Mammary epithelial cell (primary cell): ENCODE measurements at places on chromosomes 3 and 15. TPM values are rescaled to one million over a fixed set of nuclear protein-coding genes. Genes with fewer than 3 reads are reported as not detected.

P2RY1 gene
- polyA plus RNA-seq = 0.12 TPM

SI gene
- not detected for polyA plus RNA-seq

PRR20G gene
- not detected for polyA plus RNA-seq

SH2D7 gene
- not detected for polyA plus RNA-seq

DCLK3 gene
- not detected for polyA plus RNA-seq

CFAP92 gene
- 0.29 TPM for polyA plus RNA-seq

DNAH12 gene
- 0.02 TPM for polyA plus RNA-seq

MAP1A gene
- 1.1 TPM for polyA plus RNA-seq

RBP2 gene
- polyA plus RNA-seq = not detected

ANAPC13 gene
- 54.2 TPM for polyA plus RNA-seq

GPR149 gene
- polyA plus RNA-seq = not detected

NOX5 gene
- polyA plus RNA-seq = 2.6 TPM

CYP8B1 gene
- not detected for polyA plus RNA-seq

FBXW12 gene
- polyA plus RNA-seq = not detected

ROBO2 gene
- polyA plus RNA-seq = not detected

CAV3 gene
- polyA plus RNA-seq = not detected

TM4SF1 gene
- polyA plus RNA-seq = 285 TPM

NME9 gene
- not detected for polyA plus RNA-seq

WDR72 gene
- polyA plus RNA-seq = 0.01 TPM
